Mammary microvascular endothelial cell (primary cell): ENCODE measurements at places on chromosomes 3 and 15. TPM values are rescaled to one million over a fixed set of nuclear protein-coding genes. Genes with fewer than 3 reads are reported as not detected.

Gene MEX3B
- total RNA-seq: 3.0 and 3.8 TPM in 2 replicates

Gene SLC22A14
- not detected in 2 replicates for total RNA-seq

Gene HYAL3
- 6.6 and 15.1 TPM in 2 replicates for total RNA-seq

Gene EDEM1
- 25.0 and 33.8 TPM in 2 replicates for total RNA-seq

Gene RAB43
- 19.7 and 23.4 TPM in 2 replicates for total RNA-seq

Gene KLHL40
- total RNA-seq: not detected in 2 replicates

Gene SETMAR
- total RNA-seq: 7.8 and 12.6 TPM in 2 replicates

Gene LSAMP
- not detected in 2 replicates for total RNA-seq

Gene RAB6B
- 1.1 and 1.2 TPM in 2 replicates for total RNA-seq

Gene DLL4
- total RNA-seq: 24.1 and 24.6 TPM in 2 replicates

Gene CLDN18
- not detected in 2 replicates for total RNA-seq

Gene C3orf80
- not detected in 2 replicates for total RNA-seq

Gene ITIH1
- total RNA-seq: not detected in 2 replicates

Gene NPAP1
- total RNA-seq: not detected in 2 replicates

Gene CACNA2D3
- not detected in 2 replicates for total RNA-seq

Gene LMAN1L
- total RNA-seq: not detected in 2 replicates

Gene SLC28A2
- total RNA-seq: not detected in 2 replicates

Gene FAM107A
- 83.0 and 85.8 TPM in 2 replicates for total RNA-seq

Gene TLR9
- total RNA-seq: not detected in 2 replicates

Gene TICRR
- total RNA-seq: 6.0 and 6.7 TPM in 2 replicates

Gene TGM5
- total RNA-seq: not detected in 2 replicates

Gene OIP5
- 26.2 and 27.7 TPM in 2 replicates for total RNA-seq

Gene AQP9
- total RNA-seq: not detected in 2 replicates

Gene RPP25
- 24.3 and 27.0 TPM in 2 replicates for total RNA-seq

Gene AVEN
- total RNA-seq: 26.2 and 27.6 TPM in 2 replicates

Gene SMAD3
- 63.0 and 70.6 TPM in 2 replicates for total RNA-seq

Gene WDR48
- 18.1 and 21.2 TPM in 2 replicates for total RNA-seq

Gene AHSG
- not detected in 2 replicates for total RNA-seq

Gene MUC20
- not detected in 2 replicates for total RNA-seq

Gene LDHAL6B
- not detected in 2 replicates for total RNA-seq

Gene FSTL1
- total RNA-seq: 244 and 258 TPM in 2 replicates

Gene INKA1
- 12.7 and 17.6 TPM in 2 replicates for total RNA-seq

Gene MASP1
- 0.13 TPM in 1 of 2 replicates, not detected in the other for total RNA-seq

Gene CPA3
- 0.33 and 2.3 TPM in 2 replicates for total RNA-seq

Gene SAMMSON
- total RNA-seq: not detected in 2 replicates

Gene CCR3
- total RNA-seq: not detected in 2 replicates

Gene MUC13
- not detected in 2 replicates for total RNA-seq

Gene CLRN1
- total RNA-seq: not detected in 2 replicates

Gene KBTBD12
- not detected in 2 replicates for total RNA-seq

Gene WDR53
- total RNA-seq: 3.1 and 5.7 TPM in 2 replicates

Gene PRICKLE2
- 0.84 and 1.9 TPM in 2 replicates for total RNA-seq

Gene SHC4
- total RNA-seq: 0.30 and 0.40 TPM in 2 replicates

Gene GOLGA6L1
- not detected in 2 replicates for total RNA-seq

Gene SLC51B
- not detected in 2 replicates for total RNA-seq

Gene ZNF660
- total RNA-seq: 0.33 and 0.49 TPM in 2 replicates
